Ureter (tissue), 1 donor: ENCODE measurements at places on chromosomes 5 and 9. TPM values are rescaled to one million over a fixed set of nuclear protein-coding genes. Genes with fewer than 3 reads are reported as not detected.

DNA sequence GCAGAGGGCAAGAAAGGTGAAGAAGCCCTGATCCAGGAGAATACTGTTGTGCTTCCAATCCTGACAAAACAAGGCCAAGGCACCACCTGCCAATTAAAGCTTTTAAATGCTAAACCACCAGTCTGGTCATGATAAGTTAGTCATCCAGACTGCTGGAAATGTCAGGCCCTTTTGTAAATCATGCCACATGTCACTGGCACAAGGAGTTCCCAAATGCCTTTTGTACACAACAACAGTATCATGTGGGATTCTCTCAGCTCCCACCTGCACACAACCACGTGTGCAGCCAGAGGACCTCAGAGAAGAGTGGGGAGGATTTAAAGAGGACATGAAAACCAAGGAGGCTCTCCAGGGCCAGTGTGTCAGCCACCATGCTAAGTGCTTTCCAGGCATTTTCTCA is 99.3 kb downstream of the CDK5RAP2 start:
- DNase-seq, result no peak

DNA sequence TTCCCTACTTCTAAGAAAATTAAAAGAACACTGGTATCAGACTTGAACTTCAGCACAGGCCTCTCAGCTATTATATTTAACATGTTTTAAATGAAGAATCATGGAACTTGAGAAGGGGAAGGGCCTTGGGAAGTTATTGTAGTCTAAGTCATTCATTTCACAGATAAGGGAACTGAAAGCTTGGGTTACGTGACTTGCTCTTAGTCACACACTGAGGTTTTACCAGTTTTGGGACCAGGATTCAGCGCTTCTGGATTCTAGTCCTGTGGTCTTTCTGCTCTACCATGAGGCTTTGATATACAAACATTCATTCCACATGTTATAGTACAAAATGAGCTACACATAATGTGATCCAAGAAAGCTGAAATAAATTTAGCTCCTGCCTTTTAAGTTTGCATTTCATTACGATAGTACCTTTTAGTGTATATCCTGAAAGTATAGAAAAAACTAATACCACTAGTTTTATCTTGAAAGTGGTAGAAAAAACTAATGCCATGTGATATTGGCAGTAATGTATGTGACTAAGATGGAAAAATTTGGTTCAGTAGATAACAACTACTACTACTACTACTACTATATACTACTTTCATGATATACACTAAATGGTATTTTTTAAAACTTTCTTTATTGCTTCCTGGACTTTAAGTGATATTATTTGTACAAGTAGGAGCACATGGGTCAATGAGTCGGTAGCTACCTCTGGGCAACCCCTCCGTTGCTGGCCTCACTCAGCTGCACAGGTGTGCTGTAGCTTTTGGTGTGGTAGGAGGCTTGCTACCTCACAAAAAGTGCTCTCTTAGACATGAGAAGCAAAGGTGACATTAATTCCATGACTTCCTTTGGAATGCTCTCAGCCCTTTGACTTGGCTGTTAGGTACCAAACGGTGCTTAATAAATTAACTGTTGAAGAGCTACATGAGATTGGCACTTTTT is 40.7 kb downstream of the F2RL2 start:
- DNase-seq, result no peak

GRCh38 chr5:59540366-59540765 is 353.2 kb downstream of the PDE4D start:
- no peak for DNase-seq

GRCh38 chr5:127799293-127799905 is 96.2 kb downstream of the CCDC192 start:
- DNase-seq, result no peak

The REXO4 gene
- 19.5 TPM for total RNA-seq

- DNase-seq, result no peak
Measured at GRCh38 chr5:143862271-143862670, 50.3 kb downstream of the HMHB1 start.

The CDKN2B gene
- 6.1 TPM for total RNA-seq

DNA sequence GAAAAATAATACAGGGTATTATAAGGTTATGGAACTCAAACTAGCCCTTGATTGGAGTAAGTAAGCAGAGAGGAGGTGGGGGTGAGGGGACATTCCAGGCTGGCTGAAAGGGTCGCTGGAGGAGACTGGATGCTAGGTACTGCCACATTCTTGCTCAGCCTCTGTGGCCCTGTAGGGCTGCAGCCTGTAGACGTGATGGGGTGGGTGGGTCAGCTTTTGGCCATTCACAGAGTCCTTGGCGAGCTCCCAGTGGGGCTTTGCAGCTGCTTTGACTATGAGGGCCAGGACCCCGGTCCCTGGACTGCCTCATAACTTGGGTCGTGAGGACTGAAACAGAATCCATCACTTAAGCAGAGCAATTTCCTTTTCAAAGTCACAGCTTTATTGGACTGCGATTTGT is 4.2 kb upstream of the GDNF start:
- no peak for DNase-seq

DNA sequence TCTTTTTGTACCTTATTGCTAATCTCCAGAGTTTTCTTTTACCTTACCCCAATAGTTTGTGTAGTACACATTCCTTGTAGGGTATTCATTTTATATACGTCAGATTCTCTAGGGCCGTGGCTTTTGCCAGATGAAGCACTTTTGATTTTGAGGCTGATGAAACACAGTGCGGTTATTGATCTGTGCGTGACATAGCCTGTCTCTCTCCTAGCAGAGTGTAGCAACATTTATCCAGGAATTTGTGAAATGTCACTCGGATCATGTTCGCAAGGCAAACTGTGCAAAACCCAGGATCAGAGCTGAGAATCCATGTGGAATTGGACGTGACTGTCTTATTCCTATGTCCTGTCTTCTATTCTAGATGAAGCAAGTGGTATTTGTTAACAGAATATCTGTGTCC is 142.0 kb upstream of the SH3GL2 start:
- no peak for DNase-seq

The GABRB2 gene
- 0.34 TPM for total RNA-seq

The GARIN3 gene
- not detected for total RNA-seq

DNA sequence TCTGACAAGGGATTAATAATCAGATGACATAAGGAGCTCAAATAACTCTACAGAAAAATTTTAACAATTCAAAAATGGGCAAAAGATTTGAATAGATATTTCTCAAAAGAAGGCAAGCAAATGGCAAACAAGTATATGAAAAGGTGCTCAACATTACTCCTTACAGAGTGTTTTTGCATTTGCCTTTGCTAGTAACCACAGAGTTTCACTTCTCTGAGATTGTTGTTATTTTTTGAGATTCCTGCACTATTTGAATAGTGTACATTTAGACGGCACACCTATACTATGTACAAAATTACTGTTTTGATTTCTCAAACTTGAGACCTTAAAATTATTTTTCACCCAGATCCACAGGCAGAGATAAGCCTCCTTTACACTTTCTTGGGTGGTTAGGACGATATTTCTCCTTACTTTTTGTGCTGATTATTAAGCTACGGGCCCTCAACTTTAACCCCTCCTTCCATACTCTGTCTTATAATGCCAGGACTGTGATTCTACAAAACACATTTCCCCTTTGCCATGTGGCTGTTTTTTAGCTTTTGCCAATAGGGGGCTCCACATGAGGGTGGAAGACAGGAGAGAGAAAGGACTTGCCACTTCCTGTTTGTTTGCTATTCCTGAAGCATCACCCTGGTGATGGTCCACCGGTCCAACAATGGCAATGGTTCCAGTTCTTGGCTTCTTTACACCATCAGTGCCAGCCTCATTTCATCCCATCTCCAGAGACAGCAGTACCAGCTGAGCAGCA is 65.0 kb upstream of the DAP start:
- DNase-seq, result no peak

GRCh38 chr5:93360436-93361088 is 220.5 kb downstream of the NR2F1-AS1 start:
- DNase-seq, result no peak

The EQTN gene
- total RNA-seq, result 0.44 TPM

The ATG12 gene
- total RNA-seq, result 35.4 TPM

The NKD2 gene
- 14.2 TPM for total RNA-seq

DNA sequence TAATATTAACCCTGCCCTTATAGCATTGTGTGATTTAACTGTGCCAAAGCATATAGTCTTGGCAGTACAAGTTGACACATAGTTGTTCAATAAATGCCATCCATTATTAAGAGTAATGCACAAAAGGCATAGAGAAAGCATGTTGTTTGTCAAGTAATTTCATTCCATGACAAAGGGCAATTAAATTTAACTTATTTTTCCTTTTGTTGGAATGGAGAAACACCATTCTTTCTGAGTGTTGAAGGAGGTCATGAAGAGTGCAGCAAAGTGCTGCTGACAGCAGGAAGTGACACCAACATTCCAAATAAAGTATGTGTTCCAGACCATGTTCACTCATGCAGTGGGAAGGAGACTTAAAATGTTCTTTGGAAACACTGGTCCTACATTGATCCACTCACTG is 29.1 kb downstream of the ANKDD1B start:
- DNase-seq, result no peak

GRCh38 chr9:98455256-98456155 is 200.1 kb upstream of the TBC1D2 start:
- DNase-seq, result no peak

GRCh38 chr5:57754616-57755015 is 272.0 kb upstream of the ACTBL2 start:
- no peak for DNase-seq

DNA sequence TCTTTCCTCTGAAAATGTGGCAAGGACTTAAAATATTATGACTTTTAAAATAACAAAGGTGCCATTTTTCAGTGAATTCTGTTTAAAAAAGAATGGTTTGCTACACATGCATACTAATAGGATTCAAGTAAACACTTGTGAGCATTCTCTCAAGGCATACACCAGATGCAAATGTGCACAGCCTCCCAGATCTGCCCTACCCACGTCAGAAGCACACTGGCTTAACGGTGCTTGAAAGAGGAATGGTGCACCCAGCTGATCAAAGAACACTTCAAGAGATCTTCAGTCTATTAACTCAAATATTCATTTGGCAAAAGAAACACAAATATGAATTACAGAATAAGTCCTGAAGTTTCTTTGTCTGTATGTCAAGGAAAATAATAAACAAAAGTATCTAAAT is 15.8 kb downstream of the GABRB2 start:
- DNase-seq, result no peak

DNA sequence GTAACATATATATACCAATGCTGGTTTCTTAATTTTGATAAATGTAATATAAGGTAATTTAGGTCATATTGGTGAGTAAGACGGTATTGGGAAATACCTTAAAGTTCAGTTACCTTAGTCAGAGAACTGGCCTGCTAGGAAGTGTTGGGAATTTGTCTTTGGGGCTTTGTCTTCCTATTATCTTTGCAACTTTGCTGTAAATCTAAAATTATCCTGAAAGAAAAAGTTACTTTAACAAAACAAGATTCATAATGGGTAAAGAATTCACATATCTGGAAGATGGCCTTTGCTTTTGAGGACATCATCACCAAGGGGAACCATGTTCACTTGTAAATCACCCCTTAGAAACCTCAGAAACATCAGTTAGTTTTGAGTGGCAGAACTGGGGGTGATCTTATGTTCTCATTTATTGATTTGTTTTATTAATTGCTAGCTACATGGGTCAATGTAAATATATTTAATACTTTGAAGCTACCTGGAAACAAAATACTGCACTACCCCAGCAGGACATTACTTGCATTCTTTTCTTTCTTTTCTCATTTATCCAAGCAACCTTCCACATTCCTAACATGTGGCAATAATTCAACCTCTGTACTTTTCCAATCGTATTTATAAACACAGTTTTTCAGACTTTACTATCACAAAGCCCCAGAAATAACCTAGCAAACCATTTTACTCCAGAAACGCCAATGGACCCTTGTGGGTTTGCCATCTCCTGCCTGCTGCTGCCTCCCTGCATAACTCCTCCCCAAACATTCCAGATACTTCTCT is 41.4 kb downstream of the GLIS3 start:
- DNase-seq, result no peak

The FANCG gene
- 19.3 TPM for total RNA-seq

DNA sequence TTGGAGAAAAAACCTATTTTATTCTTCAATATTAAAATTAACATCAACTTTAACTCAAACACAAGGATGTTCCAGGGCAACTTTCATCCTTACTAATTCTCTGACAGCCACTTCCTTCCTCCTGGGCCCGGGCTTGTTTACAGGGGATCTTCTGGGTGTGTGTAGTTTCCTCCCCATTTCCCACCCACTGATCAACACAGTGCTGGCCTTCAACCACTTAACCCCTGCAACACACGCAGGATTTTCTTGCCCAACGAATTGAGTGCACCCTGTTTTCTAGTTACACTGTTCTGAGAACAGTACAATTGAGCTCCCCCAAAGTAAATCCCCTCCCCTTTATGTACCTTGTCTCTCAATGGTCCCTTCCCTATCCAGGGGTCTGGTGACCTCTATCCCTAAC is 83.1 kb upstream of the RANBP3L start:
- DNase-seq, result no peak

- no peak for DNase-seq
Measured at GRCh38 chr9:4592295-4592694, 69.8 kb upstream of the PLPP6 start.

The ZFAND5 gene
- 282 TPM for total RNA-seq

DNA sequence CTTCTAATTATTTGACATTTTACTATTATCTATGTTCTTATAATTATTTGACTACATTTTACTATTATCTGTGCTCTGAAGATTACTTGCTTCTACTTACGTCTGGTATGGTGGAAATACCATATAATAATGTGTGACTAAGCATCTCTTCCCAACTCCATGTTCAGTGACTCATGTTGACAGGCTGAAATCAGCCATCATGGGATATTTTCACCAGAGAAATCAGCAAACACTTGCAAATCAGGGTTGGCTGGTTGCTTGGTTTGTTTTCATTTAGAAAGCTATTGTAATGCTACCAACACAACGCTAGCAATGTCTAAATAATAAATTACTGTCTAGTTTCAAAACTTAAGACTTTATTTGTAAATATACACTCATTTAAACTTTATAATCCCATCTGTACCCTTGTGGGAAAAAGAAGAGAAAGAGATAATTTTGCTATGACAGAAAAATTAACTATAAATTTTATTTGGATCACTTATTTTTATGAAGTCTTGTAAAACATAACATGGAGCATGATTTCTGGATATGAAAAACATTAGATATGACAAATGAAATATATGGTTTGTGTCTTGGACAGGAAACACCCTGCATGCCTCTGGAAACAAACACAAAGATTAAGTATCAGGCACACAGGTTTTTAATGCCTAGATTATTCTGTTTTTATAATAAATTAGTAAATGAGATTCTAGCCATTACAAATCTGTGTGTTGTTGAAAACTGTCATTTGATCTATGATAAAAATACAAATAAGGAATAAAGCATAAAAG is 337.6 kb downstream of the BNC2 start:
- no peak for DNase-seq

The SOHLH1 gene
- not detected for total RNA-seq

The SLC6A7 gene
- total RNA-seq, result 0.10 TPM

GRCh38 chr5:168327451-168327850 is 36.0 kb downstream of the WWC1 start:
- no peak for DNase-seq

The IL3 gene
- not detected for total RNA-seq
